ENCODE measurements at places on chromosomes 12 and 14. TPM values are rescaled to one million over a fixed set of nuclear protein-coding genes. Genes with fewer than 3 reads are reported as not detected.

DNA sequence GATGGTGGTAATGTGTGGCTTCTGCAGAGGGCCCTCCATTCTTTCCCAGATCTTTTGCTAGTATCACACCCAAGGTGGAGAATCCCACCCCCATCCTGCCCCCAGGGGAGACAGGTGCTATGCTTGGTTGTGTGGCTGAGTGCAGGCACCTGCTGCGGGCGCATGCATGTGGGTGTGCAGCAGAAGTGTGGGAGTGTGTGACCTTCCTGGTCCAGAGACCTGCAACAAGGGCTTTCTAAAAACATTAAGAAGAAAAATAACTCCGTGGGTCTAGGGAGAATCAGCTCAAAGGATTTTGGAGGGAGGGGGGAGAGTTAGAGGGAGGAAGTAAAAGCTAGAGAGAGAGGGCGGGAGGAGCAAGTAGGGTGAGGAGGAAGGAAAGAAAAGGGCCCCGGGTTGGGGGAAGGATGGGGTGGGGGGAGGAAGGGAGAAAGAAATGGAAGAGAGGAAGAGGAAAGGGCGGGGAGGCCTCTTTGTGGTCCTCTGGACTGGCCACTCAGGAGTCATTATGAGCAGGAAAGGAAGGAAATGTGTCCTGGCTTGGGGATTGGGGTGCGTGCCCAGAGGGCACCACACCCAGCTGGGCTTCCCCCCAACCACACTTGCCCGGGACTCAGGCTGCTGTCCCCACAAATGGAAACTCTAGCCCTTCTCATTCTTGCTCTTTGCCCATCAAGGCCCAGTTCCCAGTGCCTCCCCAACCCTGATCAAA, 3.1 kb upstream of the FIGNL2 start:
- no peak for DNase-seq

GRCh38 chr12:126434412-126434985, 1369.3 kb downstream of the AACS start:
- no peak for DNase-seq

DNA sequence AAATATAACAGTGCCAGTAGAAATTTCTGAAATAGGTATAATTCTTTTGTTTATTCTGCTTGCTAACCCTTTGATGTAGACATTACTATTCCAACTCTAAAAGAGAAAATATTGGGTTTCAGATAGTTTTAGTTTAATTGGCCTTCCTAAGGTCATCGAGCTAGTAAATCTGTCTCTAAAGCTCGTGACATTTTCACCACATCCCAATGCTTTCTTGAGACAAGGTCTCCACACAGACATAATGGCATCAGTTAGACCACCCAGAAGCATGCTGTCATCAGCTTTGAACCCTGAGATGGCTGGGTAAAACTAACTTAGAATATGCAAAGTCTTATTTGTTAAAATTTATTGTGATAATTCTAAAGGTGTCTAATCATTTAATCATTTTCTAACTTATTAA, 52.0 kb downstream of the PIK3C2G start:
- DNase-seq: no peak

DNA sequence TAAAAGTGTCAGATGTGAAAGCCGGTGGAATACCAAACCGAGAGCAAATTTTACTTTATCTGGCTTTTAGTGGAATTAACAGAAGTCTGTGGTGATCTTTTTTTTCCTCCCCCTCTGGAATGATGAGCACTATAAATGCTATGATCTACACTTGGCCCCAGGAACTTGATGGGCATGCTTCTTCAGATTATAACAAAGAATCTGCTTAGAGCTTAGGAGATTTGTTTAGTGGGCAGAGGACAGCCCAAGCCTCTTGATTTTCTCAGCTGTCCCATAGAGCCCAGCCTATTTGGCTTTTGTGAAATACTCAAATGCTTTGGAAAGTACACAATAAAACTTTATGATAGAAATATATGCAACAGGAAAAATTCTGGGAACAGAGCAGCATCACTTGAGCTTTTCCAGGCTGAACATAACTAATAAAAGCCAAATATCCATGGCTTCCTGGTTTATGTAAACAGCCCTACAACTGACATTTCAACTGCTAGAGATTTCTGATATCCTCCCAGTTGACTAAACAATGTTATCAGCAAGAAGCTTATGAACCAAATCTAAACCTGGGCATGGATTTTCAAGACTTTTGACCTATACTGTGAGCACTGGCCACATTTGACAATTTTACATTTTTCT, 149.6 kb downstream of the PLXNC1 start:
- no peak for DNase-seq

Gene RNASE2
- not detected for total RNA-seq

GRCh38 chr12:91781114-91781513, 364.5 kb downstream of the BTG1 start:
- DNase-seq: no peak

- no peak for DNase-seq
Measured at GRCh38 chr12:85457016-85457415, 177.0 kb downstream of the ALX1 start.

DNA sequence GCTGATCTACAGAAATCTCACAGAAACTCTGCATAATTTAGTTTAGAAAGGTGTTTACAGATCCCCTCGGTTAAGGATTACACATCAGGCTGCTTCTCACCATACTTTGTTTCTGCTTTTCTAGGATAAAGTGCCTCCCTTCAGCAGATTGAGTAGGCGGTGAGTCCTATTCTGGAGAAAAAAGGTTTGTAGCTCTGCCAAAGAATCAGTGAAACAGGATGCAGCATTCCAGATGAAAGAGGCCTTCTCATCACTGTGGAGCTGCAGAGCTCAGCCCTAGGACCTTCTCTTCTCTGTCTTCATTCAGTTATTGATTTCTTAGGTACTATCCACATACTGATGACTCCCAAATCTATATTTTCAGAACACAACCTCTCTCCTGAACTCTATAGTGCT, 155.5 kb upstream of the KRR1 start:
- DNase-seq: no peak
